NCI-H1105 treated with DMSO at 0.1 percent for 48 hours (cell line): ENCODE measurements at places on chromosomes 4 and X.

DNA sequence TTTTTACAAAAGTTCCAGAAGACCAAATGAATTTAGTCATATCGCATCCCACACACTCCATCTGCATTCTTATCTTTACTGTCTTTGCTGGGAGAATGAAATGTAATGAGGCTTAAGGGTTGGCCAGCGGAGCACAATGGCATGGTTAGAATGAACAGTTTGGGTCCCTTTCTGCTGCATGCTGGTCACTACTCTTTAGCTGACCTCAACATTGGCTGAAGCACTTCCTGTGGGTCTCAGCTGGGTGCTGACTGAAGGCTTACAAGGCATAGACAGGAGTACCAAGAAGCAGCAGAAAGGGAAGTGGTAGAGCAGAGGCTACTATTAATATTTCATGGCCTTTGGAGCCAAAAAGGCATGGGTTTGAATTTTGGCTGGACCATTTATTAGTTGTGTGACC is 159.4 kb upstream of the GPC4 start:
- DNase-seq = no peak

GRCh38 chrX:114152130-114152529 is 431.8 kb upstream of the HTR2C start:
- no peak for DNase-seq

DNA sequence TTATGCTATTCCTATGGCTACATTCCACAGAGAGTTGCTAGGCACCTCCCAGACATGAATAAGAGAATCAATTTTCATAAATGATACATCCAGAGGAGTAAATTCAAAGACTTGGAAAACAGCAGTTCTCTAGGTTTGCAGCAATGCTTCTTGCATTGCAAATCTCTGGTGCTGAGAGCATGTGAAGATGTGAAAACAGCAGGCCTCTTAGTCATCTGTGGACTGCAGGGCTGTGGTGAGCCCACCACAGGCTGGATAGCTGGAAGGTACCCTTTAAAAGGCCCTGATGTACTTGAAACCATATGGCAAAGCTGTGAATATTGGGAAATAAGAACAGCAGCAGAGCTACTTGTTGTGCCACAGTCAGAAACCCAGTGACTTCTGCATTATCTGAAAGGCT is 2135.9 kb downstream of the ARAP2 start:
- DNase-seq = no peak

GRCh38 chrX:32191316-32191715 is 1020.0 kb downstream of the DMD start:
- DNase-seq = no peak

GRCh38 chrX:112786076-112786475 is 54.6 kb downstream of the AMOT start:
- no peak for DNase-seq

GRCh38 chr4:147794787-147795413 is 63.0 kb downstream of the ARHGAP10 start:
- no peak for DNase-seq

GRCh38 chrX:73447311-73447794 is 500 bp downstream of the CDX4 start:
- DNase-seq = no peak

DNA sequence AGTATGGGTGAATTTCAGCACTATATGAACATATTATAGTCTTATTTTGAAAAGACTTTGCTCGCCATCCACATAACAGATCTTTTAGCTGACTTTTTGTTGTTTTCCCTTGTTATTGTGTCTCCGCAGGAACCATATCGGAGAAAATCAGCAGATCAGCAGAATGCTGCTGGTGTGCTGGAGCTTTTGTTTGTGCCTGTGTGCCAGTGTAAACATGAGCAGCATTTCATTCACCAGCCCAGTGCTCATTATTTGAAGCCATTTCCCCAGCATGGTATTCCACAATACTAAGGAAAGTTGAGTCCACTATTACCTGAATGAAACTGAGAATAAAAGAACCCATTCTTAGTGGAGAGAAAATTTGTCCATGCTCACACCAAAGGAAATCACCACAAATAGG is 261.8 kb upstream of the ARX start:
- no peak for DNase-seq

DNA sequence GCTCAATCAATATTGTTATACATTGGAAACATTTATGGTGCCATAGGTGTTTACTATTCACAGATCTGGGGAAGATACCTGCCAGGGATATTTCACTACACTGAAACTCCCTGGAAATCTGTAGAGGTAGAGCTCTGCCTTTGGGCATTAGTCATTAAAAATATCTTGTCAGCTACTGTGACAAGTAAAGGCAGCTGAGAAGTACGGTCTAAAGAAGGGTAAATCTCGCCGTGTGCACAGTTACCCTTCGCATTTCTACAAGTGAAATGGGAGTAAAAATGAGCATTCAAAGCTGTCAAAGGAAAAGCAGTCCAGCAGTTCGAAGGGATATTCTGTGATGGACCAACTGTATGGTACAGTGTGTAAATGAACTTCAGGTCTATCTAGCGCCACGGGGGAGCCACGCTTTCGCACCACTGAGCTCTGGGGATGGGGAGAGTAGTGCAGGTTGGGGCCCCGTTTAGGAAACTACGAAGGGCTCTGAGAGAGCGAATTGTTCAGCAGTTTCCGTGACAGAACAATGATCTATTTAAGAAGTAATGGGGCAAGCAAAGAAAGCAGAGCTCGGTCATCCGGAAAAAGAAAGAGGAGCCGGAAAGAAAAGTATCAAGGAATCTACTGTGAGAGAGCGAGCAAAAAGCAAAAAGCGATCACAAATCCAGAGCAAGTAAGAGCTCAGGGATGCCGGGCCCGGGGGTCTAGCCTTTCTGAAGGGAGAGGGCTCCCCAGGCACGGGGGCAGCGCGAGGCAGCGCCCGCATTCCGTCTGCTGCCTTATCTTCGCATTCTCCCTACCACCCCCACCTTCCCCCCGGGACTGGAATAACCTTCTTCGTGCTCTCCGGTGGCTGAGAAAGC is 646 bp downstream of the TIGD4 start:
- DNase-seq = peak; percentile 3

DNA sequence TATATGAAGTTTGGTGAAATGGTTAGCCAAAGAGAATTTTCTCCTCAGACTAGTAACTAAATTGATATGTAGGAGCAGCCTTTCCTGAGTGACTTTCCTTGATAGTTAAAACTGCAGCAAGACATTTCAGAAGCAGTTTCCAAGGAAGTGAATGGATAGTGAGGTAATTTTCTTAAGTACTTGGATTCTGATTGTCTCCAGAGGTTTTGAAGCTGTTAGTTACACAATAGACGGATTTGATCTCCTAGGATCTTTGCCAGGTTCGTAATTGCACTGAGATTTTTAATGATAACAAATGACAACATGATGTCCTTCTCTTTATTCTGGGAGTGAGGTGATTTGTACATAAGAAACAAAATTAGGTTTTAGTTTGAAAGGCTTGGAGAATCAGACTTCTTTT is 29.2 kb downstream of the PRRG1 start:
- DNase-seq = no peak

- no peak for DNase-seq
These were observed 49.5 kb downstream of the GPM6A start for GRCh38 chr4:175762582-175762981.

GRCh38 chrX:28379103-28379502 is 208.1 kb upstream of the IL1RAPL1 start:
- DNase-seq = no peak

DNA sequence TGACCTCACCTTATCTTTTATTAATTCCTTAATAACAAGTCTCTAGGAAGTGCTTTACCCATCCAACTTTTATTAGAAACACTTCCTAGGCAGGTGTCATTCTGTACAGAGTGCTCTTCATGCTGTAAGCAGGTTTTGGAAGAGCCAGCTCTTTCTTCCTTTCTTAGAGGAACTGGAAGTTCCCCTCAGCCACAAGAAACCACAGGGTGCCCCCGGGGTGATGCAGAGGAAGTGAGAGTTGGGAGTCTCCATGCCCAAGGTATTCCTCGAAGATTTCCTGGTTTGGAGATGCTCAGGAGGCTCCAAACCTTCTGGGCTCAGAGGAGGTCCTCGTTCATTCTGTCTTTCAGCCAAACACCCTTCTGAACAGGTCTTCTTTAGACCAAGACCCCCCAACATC is 83.8 kb downstream of the EGF start:
- no peak for DNase-seq

DNA sequence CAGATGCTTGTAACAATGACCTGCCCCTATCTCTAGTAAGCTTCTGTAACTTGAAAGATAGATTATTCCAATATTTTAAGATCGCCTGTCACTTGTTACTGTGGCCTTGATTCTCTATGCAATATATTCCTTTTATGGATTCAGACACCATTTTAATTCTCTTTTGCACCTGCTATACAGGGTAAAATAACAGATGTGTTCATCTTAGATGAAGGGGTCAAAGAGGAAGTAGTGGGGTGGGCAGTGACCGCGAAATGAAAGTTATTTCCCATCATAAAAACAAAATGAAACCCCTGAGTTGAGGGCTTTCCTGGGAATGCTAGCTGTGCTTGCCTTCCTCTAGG is 175.9 kb downstream of the TSPAN5 start:
- no peak for DNase-seq

GRCh38 chr4:159487284-159487747 is 384.4 kb downstream of the RAPGEF2 start:
- peak; percentile 57 for DNase-seq

GRCh38 chr4:8892556-8893226 is 21.1 kb upstream of the HMX1 start:
- no peak for DNase-seq

- no peak for DNase-seq
These were observed 38.2 kb upstream of the NUDT6 start for GRCh38 chr4:122960611-122961000.

DNA sequence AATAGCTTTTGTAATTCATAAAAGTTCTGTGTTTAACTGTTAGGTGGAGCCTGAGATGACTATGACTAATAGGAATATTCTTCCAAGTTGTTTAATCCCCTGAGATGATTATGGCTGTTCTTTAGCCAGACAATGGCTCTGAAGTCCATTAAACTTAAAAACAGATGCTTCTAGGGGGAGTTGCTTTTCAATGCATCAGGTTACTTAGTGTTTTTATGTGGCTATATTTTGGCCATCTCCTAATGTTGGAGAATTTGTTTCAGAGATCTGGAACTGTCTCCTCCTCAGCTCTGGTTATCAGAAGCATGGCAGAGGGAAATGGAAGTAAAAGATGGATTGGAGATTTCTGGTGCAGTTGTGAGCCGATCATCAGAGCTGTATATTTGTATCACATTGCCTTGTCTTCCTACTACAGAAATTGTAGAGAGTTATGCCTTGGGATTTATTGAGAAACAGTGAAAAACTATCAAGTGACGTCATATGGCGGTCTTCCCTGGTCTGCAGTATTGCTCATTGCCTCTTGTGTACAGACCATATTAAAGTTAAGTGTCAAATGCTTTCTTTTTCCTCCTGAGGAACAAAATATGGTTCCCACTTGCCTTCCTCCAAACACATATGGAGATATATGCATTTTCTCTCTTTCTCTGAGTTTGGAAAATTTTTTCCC is 29.8 kb downstream of the SGMS2 start:
- no peak for DNase-seq

DNA sequence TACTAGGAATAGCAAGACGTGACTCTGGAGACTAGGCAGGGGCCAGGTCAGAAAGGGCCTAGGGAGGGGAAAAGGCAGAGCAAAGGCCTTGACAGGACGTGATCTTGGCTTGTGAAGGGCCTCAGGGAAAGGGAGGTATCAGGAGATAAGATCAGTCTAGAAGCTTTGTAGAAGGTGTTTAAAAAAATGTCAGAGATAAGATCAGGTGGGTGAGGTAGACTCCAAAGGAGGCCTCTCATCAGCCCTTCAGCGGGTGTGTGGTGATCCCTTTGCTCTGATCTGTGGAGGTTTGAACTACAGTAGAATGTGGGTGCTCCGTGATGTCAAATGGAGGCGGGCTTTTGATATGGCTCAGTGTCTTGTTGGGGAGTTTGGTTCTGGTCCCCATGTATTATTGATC is 78.8 kb upstream of the PRPS1 start:
- DNase-seq = no peak

DNA sequence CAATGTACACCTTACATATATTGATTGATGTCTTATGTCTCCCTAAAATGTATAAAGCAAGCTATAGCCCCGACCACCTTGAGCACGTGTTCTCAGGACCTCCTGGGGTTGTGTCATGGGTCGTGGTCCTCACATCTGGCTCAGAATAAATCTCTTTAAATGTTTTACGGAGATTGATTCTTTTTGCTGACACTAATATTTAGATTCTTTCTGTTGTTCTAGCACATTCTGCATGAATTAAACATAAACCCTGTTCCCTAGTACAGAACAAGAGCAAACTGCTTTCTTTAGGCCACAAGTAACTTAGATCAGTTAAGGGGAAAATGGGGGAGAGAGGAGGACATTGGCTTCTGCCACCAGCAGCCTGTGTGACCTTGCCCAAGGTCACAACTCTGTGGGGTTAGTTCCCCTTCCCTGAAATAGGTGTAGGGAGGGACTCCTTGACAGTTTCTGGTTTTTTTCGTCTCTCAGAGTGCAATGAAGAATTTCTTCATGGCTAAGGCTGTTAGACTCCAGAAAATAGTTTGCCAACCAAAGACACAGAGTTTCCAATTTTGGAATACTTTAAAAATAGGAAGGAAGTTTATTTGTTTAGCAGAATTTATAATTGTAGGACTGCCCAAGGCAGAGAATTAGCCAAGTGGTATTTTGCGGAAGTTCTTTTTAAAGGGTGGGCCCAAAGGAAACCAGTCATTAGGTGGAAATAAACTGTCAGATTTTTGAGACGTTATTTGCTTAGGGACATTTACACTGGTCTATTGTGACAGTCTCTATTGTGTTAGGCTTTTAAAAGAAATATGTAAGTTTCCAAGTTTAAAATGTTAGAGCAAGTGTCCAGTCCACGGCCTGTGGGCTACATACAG is 29.4 kb downstream of the PTTG2 start:
- DNase-seq = no peak

GRCh38 chr4:120720354-120720934 is 202.1 kb downstream of the PRDM5 start:
- DNase-seq = no peak

DNA sequence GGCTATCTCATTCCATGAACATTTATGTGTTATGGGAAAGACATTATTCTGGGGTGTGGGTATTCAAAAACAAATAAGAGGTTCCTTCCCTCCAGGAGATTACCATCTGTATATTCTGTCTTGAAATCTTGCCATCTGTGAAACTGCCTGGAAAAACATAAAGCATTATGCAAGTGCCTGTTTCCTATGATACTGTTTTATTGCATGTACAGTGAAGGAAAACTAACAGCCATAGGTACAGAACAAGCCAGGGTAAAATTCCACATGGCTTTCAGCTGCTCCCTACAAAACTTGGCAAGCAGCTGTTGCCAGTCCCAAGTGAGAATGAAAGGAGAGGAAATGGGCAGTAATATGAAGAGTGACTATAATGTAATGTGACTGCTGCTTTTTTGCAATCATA is 136.0 kb downstream of the GUCY2F start:
- no peak for DNase-seq

GRCh38 chr4:32133141-32133540 is 1413.0 kb downstream of the PCDH7 start:
- DNase-seq = no peak

- no peak for DNase-seq
These were observed 902.5 kb downstream of the FAM133A start for GRCh38 chrX:94576367-94577004.
